Natural killer cell (primary cell): ENCODE measurements at places on chromosomes 16 and 17.

GRCh38 chr17:21508211-21508610 lies 132.1 kb downstream of the KCNJ12 start:
- no peak overlapping the region for H3K4me3 ChIP-seq
- H3K4me1 ChIP-seq: peaks cover 16% of the 10 kb centered on the region
- no peak for DNase-seq
- no peaks in the 10 kb centered on the region for H3K36me3 ChIP-seq
- peaks cover 19% of the 10 kb centered on the region for H3K27me3 ChIP-seq
- no peak overlapping the region for H3K27ac ChIP-seq

DNA sequence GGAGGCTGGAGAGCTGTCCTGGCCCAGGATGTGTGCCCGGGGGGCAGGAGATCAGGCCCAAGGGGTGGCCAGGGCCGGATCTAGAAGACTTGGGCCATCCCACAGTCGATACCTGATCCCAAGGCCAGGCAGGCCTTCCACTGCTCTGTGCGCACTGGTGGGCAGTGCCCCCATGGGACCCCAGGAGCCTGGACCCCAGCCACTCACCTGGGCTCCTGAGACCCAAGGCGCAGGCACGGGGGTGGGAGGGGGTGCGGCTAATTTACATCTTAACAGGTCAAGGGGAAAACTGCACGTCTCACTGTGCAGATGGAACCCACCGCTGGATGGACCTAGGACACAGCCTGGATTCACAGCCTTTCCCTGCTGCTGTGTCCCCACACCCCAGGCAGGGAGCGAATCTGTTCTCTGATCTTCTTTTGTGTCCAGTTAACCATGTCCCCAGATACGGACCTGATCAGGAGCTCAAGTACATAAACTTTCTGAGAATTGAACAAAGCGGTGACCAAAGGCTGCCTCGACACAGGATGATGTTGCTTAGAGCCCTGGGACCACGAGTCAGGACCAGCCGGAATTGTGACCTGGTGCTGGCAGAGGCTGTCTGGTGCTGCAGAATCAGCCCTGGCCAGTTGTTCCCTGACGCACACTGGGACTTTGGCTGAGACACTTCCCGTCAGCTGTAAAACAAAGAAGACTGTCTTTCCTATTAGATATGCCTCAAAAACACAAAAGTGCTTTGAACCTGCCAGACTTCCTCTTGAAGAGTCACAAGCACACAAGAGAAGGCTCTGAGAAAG lies 60.6 kb downstream of the TNFRSF13B start:
- H3K36me3 ChIP-seq: no peaks in the 10 kb centered on the region
- no peaks in the 10 kb centered on the region for H3K27me3 ChIP-seq
- no peak overlapping the region for H3K4me3 ChIP-seq
- no peak overlapping the region for H3K27ac ChIP-seq

GRCh38 chr17:83121921-83122820 lies 42.8 kb downstream of the METRNL start:
- peaks cover 43% of the 10 kb centered on the region for H3K4me1 ChIP-seq
- peaks cover 18% of the 10 kb centered on the region for H3K27me3 ChIP-seq
- no peak for DNase-seq
- H3K36me3 ChIP-seq: no peaks in the 10 kb centered on the region
- H3K4me3 ChIP-seq: no peak overlapping the region
- no peak overlapping the region for H3K27ac ChIP-seq

- no peak overlapping the region for H3K27ac ChIP-seq
- no peaks in the 10 kb centered on the region for H3K4me1 ChIP-seq
- no peak overlapping the region for H3K4me3 ChIP-seq
These were observed 17.8 kb upstream of the BLMH start for GRCh38 chr17:30309591-30309990.

DNA sequence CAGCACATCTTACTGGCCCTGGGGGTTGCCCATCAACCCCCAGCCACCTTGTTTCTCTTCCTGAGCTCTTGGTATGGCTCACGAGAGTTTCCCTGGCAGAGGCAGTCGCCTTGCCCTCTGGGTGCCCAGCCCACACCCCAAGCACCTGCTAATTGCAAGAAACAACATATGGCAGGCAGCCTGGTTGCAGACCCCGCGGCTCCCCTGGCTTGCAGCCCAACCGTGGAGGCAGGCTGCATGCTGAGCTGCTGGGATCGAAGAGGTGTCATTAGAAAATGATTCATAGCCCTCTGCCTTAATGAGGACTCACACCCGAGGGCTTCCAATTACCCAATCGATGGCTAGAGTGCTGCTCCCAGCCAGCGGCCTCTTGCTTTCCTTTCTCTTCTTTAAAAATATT lies 115.7 kb downstream of the TMEM114 start:
- no peaks in the 10 kb centered on the region for H3K27me3 ChIP-seq
- H3K4me3 ChIP-seq: no peak overlapping the region
- H3K4me1 ChIP-seq: no peaks in the 10 kb centered on the region
- no peaks in the 10 kb centered on the region for H3K36me3 ChIP-seq

DNA sequence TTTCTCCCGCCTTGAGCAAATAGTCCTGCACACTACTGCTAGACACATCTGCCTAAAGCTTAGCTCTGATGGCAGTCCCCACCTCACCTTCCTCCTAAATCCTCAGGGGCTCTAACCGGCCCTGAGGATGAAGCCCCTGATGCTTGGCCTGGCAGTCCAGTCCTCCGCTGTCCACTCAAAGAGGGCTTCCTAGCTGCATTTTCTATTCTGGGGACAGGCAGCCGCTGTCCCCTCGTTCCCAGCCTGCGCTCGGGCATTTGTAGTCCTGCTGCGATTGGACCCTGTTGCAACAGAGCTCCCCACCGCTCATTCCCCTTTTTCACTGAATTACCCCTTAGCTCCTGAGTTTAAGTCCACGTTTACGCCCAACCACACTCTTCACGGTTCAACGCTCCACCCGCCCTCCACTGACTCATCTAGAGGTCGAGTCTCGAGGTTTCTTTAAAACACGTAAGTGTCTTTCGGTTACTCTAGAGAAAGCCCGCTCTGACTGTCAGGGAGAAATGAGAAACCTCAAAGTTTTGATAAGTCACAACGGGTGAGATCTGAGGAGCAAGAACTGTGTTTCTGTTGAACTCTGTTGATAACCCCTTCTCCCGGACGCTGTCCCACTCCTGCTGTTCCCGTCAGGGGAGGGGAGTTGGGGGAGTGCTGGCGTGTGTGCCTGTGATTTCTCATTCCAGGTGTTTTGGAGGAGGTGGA lies 4.5 kb downstream of the CCR7 start:
- peaks cover 95% of the 10 kb centered on the region for H3K4me1 ChIP-seq
- H3K36me3 ChIP-seq: no peaks in the 10 kb centered on the region
- H3K4me3 ChIP-seq: peak overlapping the region; percentile 44
- DNase-seq: peak; percentile 89
- H3K27me3 ChIP-seq: no peaks in the 10 kb centered on the region

- no peak for DNase-seq
- H3K36me3 ChIP-seq: no peaks in the 10 kb centered on the region
- no peak overlapping the region for H3K27ac ChIP-seq
- no peaks in the 10 kb centered on the region for H3K27me3 ChIP-seq
These were observed 3.5 kb upstream of the RBBP6 start for GRCh38 chr16:24535827-24536226.

DNA sequence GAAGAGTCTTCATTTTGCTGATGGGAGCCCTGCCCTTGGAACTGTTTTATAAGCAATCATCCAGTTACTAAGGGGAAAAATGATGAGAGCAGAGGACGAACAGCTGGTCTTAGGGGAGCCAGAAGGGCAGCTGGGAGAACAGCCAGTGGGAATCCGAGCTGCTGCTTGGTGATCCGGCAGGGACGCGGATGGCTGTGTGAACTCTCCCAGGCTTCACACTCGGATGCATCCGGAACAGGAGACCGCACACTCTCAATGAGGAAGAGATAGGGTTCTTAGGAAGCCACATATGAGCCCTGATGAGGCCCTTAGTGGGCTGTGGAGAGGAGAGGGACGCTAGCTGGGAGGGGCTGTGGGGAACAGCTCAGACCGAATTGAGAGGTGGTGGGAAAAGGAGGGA lies 5.0 kb upstream of the CACNG5 start:
- no peaks in the 10 kb centered on the region for H3K4me1 ChIP-seq
- DNase-seq: no peak
- no peaks in the 10 kb centered on the region for H3K36me3 ChIP-seq
- peaks cover 10% of the 10 kb centered on the region for H3K27me3 ChIP-seq
- H3K4me3 ChIP-seq: no peak overlapping the region

DNA sequence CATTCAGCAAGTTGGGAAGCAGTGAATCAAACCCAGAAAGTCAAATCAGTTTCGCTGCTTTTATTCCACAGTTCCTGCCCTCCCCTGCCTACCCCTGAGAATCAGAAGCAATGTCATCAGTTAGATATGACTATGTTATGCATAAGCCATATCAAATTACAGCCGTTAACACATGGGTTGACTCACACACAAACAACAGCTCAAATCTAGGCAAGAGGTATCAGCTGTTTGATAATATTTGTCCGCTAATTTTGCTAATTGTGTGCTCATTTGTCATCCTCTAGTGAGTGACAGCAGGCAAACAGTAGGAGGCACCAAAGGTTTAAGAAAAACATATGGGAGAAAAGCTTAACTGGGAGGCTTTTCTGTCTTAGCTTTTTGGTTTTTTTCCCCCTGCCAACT lies 327.4 kb upstream of the CCL2 start:
- no peaks in the 10 kb centered on the region for H3K27me3 ChIP-seq
- H3K4me3 ChIP-seq: no peak overlapping the region
- H3K27ac ChIP-seq: no peak overlapping the region
- H3K36me3 ChIP-seq: no peaks in the 10 kb centered on the region
- DNase-seq: peak; percentile 5

DNA sequence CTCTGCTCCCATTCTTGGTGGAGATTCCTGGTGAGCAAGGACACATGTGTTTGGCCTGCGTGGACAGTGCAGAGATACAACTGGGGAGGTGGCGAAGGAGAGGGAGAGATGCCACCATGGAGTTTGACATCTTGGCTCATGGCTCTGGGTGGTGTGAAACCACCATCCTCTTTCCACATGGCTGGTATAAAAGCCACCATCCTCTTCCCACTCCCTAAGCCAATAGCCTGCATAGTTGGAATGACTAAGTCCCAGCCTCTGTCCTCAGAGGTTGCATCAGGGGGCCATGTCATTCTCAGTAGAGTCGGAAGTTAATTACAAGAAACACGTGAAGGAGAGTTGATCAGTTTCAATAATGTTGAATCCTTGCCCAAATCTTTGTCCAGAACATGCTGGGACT lies 10.0 kb downstream of the RBFOX1 start:
- DNase-seq: no peak
- no peaks in the 10 kb centered on the region for H3K36me3 ChIP-seq
- H3K4me3 ChIP-seq: no peak overlapping the region
- H3K4me1 ChIP-seq: no peaks in the 10 kb centered on the region
- H3K27ac ChIP-seq: no peak overlapping the region

DNA sequence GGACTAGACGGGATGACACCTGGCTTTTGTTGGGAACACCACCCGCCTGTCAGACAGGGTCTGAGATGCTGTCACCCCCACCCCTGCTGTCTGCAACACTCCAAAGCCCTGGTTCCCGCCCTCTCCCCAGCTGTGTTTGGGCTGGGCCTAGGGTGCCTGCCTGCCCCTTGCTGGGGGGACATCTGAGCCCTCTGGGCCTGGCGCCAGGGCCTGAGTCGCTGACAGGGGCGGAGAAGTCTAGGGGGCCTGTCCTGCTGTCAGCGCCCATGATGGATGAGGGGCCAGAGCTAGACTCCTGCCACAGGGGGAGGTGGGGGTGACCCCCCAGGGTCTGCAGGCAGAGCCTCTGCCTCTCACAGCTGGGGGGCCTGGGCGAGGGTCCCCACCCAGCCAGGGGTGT lies 7.6 kb upstream of the PKMYT1 start:
- DNase-seq: no peak
- H3K4me3 ChIP-seq: no peak overlapping the region
- H3K27me3 ChIP-seq: no peaks in the 10 kb centered on the region
- no peak overlapping the region for H3K27ac ChIP-seq
- peaks cover 12% of the 10 kb centered on the region for H3K4me1 ChIP-seq

GRCh38 chr16:68229431-68230175 lies 6.3 kb downstream of the ESRP2 start:
- H3K4me1 ChIP-seq: peaks cover 9% of the 10 kb centered on the region
- H3K4me3 ChIP-seq: no peak overlapping the region
- H3K27ac ChIP-seq: no peak overlapping the region
- DNase-seq: peak; percentile 75

DNA sequence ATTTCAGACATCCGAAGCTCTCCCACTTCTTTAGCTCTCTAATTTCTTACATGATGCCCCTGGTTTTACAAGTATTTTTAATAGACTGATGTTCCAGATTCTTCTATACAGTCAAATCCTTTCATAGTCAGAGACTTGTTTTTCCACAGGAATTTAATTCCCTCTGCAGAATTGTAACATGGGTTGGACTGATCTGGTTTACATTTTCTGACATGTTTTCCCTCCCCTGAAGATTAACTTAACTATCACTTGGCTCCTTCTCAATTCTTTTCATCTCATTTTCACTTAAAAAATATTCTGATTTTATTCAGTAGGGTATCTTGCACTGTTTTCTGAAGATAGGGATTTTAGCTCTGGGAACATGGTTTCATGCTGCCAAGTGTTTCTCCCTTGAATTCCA lies 352.2 kb downstream of the MAF start:
- DNase-seq: no peak
- H3K4me3 ChIP-seq: no peak overlapping the region
- H3K27ac ChIP-seq: no peak overlapping the region
- H3K27me3 ChIP-seq: no peaks in the 10 kb centered on the region
- H3K4me1 ChIP-seq: no peaks in the 10 kb centered on the region
- no peaks in the 10 kb centered on the region for H3K36me3 ChIP-seq

- DNase-seq: no peak
- H3K4me3 ChIP-seq: no peak overlapping the region
- H3K27me3 ChIP-seq: no peaks in the 10 kb centered on the region
- H3K27ac ChIP-seq: no peak overlapping the region
- H3K36me3 ChIP-seq: no peaks in the 10 kb centered on the region
- H3K4me1 ChIP-seq: no peaks in the 10 kb centered on the region
These were observed 7.1 kb upstream of the ASGR1 start for GRCh38 chr17:7186241-7186640.

DNA sequence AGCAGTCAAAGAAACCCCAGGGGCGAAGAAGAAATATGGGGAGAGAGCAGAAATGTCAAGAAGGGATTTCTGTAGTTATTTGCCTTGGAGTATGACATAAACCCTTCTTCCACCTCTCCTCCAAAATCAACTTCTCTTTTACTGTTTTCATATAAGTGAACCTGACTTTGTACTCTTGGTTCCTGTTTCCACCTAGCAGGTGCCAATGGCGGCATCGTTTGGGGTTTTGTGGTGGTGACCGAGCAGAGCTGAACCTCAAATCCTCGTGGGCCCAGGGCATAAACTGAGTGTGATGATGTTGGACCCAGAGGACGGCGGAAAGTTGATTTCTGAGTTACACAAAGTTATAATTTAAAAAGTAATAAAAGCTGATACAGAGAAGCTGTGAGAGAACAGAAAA lies 39.6 kb upstream of the PSMD7 start:
- no peak for DNase-seq
- no peaks in the 10 kb centered on the region for H3K4me1 ChIP-seq
- H3K4me3 ChIP-seq: no peak overlapping the region
- no peaks in the 10 kb centered on the region for H3K27me3 ChIP-seq
- H3K27ac ChIP-seq: no peak overlapping the region
